Stimulated activated CD8-positive, alpha-beta memory T cell treated with anti-CD3 and anti-CD28 coated beads, Interleukin-15, amount 100 ng/mL, for 48 hours (primary cell): ENCODE measurements at places on chromosomes 1 and 21.

DNA sequence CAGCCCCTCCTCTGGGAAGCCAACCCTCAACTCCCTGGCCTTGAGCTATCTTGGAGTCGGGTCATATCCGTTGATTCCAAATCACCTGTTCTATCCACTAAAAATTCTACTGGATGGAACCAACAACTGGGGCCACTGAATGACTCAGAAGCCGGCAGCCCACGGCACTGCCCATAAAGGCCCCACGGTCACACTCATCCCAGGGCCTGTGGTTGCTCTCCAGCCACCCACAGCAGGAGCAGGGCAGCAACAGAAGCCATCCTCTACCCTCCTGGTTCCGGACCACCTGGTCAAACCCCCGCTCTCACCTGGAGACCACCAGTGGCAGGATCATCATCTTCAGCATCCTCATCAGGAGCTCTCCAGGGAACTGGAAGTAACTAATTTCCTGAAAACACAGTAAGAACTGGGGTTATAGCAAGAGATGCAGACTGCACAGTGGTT is 8.4 kb downstream of the SLC1A7 start:
- no peak for DNase-seq

GRCh38 chr1:8315573-8316475 is 2.1 kb upstream of the SLC45A1 start:
- DNase-seq = no peak

DNA sequence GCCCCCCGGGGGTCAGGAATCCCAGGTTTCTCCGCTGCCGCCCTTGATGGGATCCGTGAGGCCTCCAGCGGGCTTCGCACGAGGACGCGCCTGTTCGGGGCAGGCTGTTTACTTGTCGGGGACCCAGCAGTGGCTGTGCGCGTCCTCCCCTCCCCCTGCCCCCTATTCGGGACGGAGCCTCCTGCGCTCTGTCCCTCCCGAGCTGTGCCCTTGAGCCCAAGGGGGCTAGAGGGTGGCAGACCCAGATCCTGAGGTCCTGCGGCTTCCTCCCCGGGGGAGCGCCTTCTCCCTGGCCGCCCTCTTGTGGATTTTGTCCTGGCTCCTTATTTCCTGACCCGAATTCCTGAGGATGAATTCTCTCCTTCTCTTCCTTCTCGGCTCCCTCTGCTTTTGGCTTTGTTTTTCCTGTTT is 38.4 kb downstream of the PIK3CD start:
- no peak for DNase-seq

GRCh38 chr1:183957216-183957830 is 80.2 kb downstream of the COLGALT2 start:
- DNase-seq = no peak

- no peak for DNase-seq
Measured at GRCh38 chr1:43237121-43237520, 32.7 kb upstream of the TMEM125 start.

DNA sequence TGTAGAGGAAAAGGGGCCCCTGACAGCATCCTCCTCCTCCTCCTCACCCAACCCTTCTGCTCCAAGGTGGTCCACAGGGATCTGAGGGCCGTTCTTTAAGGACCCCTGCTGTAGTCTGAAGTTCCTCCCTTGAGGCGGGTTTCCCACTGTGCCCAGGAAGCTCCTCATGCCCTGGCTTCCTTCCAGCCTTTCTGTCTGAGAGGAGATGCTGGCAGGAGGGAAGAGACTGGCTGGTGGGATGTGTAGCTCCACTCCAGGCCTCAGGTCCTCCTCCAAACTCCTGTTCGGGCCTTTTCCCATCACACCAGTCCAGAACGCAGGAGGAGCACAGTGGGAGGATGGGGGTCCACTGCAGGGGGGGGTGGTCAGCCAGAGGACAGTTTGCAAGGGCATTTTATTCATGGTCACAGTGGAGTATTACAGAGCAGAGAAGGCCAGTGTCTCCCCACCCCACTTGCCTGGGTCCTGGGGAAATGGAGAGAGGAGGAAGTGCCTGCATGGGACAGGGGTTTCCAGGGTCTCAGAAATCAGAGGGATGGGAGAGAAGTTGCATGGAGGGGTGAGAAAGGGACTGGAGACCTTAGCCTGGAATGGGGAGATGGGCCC is 7.8 kb downstream of the ETV3L start:
- DNase-seq = no peak

DNA sequence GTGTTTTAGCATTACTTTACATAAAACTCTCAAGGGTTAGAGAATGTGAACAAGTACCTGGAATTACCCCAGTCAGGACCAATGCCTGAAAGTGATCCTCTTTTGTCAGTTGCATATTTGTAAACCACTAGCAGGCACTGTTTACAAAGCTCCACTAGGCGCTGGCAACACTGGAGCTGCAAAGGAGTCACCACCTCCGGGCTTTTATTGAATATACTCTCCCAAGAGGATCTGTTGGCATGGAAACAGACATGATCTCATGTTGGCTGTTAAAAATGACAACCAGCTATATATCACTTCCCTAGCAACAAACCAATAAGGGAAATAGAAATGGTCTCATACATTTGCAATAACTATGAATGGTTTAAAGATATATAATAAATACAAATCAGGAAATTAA is 116.0 kb downstream of the TTLL7 start:
- DNase-seq = no peak

- DNase-seq = no peak
Measured at GRCh38 chr21:35908311-35909078, 151.8 kb downstream of the SETD4 start.

DNA sequence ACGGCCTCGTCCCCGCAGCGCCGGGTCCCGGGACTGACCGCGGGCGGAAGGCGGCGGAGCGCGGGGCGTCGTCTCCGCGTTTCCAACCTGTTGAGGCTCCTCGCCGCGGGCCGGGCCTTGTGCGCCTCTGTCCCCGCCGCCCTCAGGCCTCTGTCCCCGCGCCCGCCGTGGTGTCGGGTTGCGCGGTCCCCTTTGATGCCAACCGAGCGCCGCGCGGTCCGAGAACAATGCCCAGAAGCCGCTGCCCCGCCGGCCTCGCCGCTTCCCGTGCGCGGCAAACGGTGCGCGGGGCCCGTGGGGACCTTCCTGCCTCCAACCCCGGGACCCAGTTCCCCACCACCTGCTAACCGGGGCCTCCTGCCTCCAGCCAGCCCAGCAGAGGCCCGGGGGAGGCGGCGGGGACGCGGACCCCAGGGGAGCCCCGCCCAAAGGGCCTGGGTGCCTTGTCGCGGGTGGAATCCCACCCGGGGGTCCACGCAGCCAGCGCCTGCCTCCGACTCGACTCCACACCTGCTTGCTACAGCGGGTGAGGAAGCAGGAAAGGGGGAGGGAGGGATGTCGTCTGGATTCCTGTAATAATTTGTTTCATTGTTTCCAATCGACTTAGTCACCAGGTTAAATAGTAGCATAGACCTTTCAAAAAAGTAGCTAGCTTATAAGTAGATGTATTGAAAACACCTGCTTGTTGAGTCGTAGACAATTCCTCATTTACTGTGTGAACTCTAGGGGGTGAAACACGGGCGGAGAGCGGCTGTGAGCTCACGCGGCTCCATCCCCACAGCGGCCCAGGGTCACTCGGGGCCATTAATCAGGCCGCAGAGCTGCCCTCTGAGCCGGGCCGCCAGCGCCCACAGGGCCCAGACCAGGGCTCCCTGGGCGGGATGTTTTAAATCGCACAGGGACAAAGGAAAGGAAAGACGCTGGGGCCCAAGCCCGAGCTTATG is 1.1 kb downstream of the COL18A1 start:
- no peak for DNase-seq

DNA sequence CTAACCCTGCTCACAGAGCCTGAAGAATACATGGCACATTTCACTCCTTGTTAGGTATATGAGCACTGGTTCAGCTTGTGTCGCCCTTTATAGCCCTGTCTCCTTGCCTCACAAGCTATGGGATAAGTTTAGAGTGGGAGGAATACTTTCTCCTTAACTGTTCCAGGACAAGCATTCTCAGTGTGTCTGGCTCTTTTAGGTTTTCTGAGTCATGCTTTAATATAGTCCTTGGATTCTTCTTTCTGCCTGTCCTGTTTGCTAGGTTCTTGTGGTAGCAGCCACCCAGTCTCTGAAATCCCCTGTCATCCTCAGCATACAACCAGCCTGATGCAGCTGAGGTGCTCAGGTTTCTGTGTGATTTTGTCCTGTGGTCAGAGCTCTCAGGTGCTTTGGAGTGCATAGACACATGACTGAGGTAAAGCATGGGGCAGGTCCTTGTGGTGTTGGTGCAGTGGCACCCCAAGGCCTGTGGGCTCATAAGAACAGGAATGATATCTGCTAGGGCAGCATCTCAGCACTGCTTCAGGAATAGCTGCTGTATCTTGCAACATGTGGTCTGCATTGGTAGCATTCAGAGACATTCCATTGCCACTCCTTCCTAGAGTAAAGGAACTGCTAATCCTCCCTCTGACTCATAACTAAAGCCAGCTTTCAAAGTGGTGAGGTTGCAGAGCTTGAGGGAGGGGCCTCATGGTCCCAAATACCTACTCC is 14.2 kb upstream of the CASQ2 start:
- no peak for DNase-seq

- DNase-seq = no peak
Measured at GRCh38 chr1:78240755-78241154, 195.0 kb downstream of the GIPC2 start.

DNA sequence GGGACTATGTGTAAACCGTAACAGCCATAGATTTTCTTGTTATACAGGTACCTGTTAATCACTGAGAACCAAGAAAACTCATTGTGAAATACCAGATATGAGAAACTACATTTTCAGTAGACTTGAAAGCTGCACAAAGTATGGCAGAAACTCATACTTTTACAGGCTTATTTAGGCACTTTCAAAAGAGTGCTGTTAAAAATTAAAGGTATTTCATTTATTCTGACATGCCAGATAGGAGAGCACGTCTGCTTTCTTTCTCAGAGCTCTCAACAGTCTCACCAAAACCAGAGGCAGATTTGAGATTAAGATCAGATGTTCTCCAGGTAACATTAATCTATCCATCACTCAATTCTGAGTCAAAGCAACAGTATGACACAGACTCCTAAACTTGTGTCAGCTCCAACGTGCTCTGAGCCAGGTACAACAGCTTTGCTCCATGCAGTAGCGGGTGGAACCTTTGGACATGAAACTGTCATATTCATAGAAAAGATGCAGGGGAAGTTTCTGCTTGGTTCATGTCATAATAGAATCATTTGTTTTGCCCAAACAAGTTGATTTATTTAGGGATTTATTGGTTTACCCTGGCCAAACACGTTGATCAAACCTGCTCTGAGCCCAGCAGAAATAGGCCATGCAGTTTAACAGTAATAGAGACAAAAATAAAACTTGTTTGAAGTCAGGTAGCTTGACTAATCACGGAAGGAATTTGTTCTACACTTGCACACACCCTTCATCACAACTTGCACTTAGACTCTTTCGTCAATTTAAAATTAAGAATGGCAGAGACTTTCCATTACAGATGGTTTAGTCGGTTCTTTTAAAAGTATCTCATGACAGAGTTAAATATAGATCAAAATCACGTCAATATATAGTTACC is 20.8 kb upstream of the TSNAX start:
- DNase-seq = no peak

DNA sequence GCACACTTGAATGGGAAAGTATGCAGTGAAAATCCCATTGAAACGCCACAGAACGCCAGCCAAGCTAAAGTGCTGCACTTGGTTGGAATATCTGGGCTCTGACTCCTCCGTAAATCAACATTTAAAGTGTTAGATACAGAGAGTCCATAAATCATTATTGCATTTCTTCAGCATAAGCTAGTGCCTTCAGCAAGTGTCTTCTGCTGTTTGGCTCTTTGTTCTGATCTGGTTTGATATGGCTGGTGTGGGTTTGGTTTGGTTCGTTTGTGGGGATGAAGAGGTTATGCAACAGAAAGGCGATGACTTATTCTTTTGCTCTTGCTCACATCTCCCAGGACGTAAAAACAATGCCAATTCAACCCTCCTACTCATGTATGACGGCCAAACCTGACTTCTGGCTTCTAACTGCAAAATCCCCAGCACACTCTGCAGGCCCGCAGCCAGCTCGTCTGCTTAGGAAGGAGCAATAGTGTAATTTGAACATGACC is 121.8 kb upstream of the ERG start:
- DNase-seq = no peak

DNA sequence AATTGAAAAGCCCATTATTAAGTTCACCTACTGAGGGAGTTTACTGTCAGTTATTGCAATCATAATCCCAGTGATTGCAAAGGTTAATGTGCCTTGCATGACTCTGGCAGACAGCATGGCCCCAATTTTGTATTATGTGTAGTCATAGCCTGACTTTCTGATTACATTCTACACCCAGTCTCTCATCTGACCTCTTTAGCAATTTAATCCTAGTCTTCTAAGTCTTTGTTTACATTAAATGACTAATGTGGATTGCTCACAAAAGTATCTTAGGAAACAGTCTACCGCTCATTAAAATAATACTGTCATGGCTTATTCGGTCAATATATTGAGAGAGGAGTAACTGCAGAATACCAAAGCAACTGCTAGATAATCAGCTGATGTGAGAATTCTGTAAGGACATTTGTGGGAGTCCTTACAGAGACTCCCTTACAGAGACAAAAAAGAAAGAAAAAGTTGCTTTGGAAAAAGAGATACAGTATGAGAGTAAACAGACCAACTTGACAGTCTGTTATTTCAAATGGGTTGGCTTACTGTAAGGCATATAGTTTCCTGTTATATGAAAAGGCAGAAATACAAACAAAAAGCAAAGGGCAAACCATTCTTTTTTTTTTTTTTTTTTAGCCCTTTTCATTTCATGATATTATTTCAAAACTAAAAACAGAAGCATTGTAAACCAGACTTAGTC is 42.8 kb downstream of the SMG7 start:
- no peak for DNase-seq

DNA sequence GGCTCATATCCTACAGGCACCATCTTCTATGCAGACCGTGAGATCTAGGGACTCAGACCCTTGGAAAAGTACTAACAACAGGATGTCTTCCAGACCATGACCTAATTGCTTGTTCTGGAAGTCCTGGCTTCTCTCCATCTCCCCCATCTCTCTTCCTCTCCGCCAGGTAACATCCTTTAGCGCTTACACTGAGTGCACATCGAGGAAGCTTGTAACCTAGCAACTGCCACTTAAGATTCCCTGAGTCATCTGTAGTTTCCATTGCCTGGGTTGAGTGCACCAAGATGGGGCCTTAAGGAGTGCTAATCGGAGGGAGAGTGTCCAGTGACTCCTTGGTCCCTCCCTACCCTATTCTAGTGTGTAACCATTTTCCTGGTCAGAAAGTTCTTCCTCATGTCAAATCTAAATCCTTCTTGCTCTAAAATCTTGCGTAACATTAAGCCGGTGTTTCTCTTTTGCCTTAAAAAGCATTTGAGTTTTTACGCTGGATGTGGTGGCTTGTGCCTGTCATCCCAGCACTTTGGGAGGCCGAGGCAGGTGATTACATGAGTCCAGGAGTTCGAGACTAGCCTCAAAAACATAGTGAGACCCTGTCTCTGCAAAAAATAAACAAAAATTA is 9.7 kb downstream of the KLHDC8A start:
- no peak for DNase-seq

GRCh38 chr1:194829492-194829891 is 1643.1 kb upstream of the B3GALT2 start:
- no peak for DNase-seq

GRCh38 chr1:215210167-215210566 is 127.6 kb downstream of the KCNK2 start:
- DNase-seq = no peak
